ENCODE measurements at places on chromosomes 3 and 15.

GRCh38 chr15:94298364-94298763 is 67.0 kb downstream of the MCTP2 start:
- DNase-seq: no peak

DNA sequence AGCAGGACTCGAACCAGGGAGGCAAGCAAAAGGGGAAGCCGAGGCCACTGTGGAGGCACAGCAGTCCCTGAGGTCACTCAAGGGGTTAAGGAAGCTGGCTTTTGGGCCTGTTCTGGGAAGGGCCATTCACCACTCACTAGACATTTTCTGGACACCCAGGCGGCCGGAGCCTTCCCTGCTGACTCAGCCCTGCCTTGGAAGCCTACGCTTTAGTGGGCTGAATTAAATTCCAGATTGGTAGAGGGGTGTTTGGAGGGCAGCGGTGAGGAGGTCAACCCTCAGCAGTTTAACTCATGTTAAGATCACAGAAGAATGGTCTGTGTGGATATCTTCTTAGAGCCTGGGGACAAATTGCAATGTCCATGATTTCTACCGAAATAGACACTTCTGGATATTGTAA is 152.8 kb downstream of the GABRG3 start:
- DNase-seq: no peak

GRCh38 chr3:156473341-156473740 is 81.6 kb downstream of the SSR3 start:
- DNase-seq: no peak

DNA sequence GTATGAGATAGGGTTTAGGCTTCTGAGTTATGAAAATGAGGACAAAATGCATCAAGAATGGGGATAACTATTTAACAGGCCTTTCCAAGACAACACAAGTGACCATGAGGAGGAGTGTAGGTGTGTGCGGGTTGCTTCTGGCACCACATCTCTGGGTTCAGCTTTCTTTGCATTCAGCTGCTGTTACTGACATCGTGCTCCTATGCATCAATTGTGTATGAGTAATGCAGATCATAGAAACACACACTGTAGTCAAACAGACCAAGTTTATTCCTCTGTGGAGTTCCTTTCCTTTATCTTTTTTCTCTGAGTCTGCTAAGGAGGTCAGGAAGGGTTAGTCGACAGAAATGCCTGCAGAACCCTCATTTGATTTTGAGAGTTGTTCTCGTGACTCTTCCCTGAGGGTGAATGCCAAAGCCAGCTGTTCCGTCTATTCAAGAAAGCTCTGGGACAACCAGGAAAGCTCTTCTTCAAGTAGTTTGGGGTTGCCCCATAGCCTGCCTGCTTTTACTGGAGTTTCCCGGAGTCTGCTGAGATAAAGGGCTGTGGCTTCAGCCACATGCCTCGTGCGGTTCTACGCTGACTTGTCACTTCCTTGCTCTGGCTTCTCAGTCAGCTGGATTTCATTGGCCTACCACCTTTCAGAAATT is 136.7 kb upstream of the TLE3 start:
- DNase-seq: no peak

- DNase-seq: no peak
Observed at GRCh38 chr3:194732617-194733016, 46.9 kb downstream of the FAM43A start.

DNA sequence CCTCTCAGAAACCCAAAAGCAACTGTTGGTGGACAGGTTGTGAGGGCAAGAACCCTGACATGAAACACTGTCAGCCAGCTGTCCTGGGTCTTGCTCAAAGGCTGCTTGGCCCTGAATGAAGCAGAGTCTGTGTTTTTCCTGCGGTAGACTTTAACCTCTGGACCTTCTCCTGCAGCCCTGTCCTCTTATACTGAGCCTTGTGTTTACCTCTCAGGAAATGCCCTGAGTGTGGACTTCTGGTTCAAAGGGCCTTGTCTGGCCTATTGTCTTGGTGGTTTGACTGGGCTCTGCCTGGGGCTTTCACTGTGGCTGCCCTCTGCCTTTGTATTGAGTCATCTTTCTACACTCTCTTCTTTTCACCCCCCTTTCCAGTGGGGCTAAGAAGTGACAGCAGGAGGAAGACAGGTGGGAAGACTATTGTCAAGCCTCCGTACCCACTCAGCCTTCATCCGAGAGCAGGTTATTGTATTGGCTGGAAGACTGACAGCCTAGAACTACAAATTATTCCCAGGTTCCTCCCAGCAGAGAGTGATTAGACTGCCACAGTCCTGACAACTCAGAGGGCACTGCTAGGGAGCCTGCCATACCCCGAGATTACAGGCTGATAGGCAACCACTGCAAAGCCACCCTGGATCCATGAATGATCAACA is 3.5 kb downstream of the SEC13 start:
- DNase-seq: no peak

DNA sequence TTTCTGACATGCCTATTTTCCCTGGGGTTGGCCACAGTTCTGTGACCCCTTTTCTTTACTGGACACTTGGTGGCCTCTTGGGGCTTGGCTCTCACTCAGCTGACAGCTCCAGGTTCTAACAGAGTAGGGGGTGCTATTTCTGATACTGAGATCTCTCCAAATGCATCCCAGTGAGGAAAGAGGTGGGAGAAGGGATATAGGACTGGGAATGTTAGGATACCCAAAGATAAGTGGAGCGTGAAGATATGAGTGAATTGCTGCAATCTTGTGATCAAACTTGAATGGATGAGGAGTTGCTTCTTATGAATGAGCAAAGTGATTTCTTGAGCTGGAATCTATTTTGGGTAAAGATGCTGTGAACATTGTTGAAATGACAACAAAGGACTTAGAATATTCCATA is 74.6 kb downstream of the ATP2B2 start:
- DNase-seq: no peak

DNA sequence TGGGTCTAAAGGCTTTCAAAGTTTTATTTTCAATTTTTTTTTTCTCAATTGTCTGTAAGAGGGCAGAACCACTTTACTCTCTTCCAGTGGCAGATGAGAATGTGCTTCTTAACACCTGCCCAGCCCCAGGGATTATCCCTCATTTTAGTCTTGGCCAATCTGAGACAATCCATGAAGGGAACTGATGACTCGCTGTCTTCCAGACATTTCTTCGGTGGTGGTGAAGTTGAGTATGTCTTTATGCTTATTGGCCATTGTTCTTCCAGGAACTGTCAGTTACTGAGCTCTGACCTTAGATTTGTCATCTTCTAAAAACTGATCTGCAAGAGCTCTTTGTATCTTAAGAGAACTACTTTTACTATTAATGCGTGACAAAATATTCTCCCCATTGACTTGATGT is 139.5 kb downstream of the TJP1 start:
- DNase-seq: no peak

- DNase-seq: no peak
Observed at GRCh38 chr3:127289706-127290575, 2.1 kb upstream of the PRR20G start.

- DNase-seq: no peak
Observed at GRCh38 chr15:78006567-78007205, 70.8 kb downstream of the TBC1D2B start.

- DNase-seq: no peak
Observed at GRCh38 chr3:174858353-174858752, 781 bp upstream of the NAALADL2 start.

DNA sequence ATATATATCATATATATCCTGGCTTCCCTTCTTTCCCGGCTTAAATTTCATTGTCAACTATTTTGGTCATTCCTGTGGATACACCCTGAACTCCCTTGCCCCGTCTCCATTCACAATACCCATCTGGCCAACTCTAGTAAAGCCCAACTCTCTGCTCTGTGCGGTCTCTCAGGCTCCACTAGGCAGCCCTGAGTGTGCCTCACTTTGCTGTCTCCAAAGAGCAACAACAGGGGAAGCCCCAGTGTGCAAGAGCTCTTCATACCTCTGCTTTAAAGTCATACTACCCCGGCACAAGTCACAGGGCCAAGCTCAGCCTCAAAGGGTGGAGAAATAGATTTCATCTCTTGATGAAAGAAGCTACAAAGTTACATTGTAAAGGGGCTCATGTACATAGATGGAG is 18.9 kb upstream of the FEM1B start:
- DNase-seq: no peak

DNA sequence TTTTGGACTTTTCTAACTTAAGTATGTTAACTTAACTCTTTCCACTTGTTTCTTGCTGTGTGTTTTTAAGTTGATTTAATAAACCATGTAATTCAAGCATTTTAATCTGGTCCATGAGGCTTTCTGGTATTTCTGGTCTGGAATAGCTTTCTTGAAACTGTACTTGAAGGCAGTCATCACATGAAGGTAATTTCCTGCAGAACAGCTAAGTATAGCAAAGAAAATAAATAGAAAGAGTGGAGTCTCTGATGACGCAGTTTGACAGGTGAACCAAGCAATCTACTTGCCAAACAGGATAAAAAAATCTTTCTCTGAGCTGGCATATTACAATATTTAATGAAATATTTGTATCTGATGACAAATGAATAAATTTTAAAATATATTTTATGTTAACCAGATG is 74.9 kb downstream of the BTLA start:
- no peak for DNase-seq

- DNase-seq: no peak
Observed at GRCh38 chr15:55992769-55993110, 672 bp downstream of the NEDD4 start.

All from ureter (tissue), 1 donor.